ENCODE measurements at places on chromosomes 16 and 17.

DNA sequence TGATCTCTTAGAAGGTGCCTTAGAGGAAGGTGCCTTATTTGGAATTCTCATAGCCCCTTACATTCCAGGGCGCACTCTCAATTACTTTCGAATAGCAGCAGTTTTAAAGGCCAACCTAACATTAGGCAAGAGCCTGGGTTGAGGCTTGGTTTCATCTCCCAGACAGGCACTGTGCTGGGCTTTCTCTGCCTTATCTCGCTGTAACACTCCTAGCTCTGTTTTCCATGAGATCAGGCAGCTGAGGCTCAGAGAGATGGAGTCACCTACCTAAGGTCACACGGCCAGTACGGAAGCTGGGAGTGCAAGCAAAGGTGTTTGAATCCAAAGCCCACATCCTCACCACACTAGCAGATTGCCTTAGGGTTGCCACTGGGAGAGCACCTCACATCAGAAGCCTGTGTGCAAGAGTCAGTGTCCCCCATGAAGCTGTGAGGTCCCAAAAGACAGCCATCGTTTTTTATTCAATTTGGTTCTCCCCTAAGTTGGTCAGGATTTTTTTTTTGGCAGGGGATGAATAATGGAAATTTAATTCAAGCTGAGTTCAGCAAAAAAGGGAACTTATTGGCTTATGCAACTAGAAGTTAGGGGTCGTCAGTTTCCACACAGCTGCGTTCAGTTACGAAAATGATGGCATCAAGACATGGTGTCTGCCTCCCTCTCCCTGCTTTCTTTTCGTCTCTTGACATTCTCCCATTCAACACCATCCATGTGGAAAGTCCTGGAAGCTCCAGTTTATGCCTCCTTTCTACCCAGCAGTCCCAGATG, 206.4 kb downstream of the KATNIP start:
- no peak for DNase-seq

GRCh38 chr16:76818606-76819181, 372.3 kb upstream of the MON1B start:
- DNase-seq: no peak

- no peak for DNase-seq
These were observed 800.2 kb downstream of the KCNJ2 start for GRCh38 chr17:70969521-70970034.

- no peak for DNase-seq
These were observed 4.8 kb downstream of the CBLN1 start for GRCh38 chr16:49276646-49277385.

- no peak for DNase-seq
These were observed at the start of gene TMC7 for GRCh38 chr16:18983565-18984434. TMC7 (plus strand) TSS chr16:18983934; CDS start chr16:18984064, 130 bp downstream.

Measured in esophagus squamous epithelium (tissue), 5 donors.